ENCODE measurements at places on chromosomes 7 and 10.

- no peak for DNase-seq
Observed at GRCh38 chr7:114405427-114405826, 9.2 kb upstream of the FOXP2 start.

- no peak for DNase-seq
Observed at GRCh38 chr7:20458521-20458920, 127.8 kb downstream of the ITGB8 start.

- DNase-seq = no peak
Observed at GRCh38 chr10:61837755-61838171, 63.7 kb upstream of the ARID5B start.

DNA sequence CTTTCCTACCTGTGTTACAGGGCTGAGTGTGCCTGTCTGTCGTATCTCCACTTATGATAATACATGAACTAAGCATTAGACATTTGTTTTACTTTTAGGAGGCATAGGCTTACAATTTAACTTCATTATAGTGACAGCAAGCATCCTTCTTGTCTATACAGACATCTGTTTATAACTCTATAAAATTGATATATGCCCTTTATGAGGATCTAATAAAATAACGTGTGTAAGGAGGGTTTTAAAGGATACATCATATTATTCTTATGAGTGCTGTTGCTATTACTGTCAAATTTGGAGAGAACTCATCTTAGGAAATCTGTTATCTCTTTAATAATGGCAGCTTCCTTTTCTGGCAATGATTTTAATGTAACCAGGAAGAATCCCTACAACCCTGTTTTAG, 21.9 kb downstream of the THNSL1 start:
- DNase-seq = no peak

DNA sequence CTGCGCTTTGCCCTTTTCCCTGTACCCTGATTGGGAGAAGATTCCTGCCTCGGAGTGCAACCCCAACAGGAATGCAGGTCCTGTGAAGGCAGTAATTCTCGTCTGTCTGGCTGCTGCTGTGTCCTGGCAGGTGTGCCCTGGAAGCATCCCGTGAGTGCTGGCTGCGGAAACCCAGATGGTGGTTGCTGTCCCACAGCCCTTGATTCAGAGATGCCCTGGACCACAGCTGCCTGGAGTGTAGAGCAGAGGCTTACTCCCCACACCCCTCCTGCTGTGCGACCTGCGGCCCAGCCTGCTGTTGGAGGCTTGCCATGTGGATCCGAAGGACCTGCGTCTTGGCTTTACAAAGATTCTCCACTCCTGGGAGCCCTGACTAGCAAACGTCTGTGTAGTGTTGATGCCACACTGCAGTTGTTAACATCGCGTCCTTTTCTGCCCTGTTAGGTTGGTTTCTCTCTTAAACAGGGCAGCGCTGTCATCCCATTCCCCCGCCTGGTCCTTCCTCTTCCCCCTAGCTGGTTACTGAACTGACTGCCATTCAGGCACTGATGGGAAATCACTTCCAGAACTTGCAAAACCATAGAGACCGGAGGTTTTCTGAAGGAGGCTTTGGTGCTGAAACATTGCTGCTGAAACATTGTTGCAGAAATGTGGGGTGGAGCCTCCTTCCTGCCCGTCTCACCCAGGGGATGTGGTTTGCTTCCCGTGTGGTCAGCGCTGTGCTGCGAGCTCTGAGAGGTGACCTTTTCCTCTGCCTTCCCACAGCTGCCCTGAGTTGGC, 53.3 kb downstream of the DNAJB6 start:
- DNase-seq = no peak

- DNase-seq = no peak
Observed at GRCh38 chr10:90136731-90137316, 435.4 kb downstream of the KIF20B start.

GRCh38 chr10:77833792-77834191, 92.8 kb downstream of the DLG5 start:
- DNase-seq = no peak

GRCh38 chr7:29243910-29244655, 49.5 kb downstream of the CHN2 start:
- no peak for DNase-seq

DNA sequence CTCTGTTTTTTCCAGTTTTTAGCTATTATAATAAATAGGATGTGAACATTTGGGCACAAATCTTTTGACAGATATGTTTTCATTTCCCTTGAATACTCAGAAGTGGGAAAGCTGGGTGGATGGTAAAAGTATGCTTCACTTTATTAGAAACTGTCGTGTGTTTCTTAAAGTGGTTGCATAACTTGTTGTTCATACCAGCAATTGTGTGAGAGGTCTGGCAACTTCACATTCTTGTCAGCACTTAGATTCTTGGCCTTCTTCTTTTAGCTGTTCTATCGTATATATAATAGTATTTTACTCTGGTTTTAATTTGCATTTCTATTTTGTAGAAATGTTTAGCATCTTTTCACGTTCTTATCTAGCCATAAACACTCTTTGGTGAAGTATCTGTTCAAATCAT, 894.4 kb downstream of the KCNMA1 start:
- no peak for DNase-seq

GRCh38 chr7:143285470-143285778, 666 bp downstream of the TMEM139 start:
- DNase-seq = no peak

DNA sequence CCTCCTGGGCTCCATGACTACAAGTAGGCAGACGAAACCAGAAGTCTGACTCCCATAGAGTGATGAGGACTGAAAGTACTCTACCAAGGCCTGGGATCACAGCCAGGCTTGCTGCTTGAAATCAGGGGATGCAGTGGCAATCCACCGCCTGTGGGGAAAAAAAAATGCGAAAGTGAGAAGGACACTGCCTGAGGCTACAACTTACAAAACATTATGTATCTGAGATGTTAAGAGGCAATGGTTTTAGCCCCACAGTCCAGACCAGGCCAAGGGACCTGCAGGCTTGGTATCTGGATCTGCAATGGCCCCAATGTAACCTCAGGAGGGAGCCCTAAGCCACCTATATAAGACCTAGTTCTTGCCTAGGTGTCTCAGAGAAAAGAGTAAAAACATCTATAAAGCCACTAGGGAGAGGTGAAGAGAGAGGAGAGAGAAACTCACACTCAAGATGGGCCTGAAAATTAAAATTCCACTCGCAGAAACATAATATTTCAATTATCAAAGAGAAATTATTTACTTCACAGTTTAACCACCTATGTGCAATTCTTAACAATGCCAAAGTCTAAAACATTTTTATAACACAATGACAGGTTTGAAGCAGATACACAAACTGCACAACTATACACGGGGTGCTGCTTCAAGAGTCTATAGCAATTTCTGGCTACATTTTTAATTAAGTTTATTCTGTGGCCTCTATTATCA, 13.9 kb downstream of the DNAJC1 start:
- peak; percentile 22 for DNase-seq

DNA sequence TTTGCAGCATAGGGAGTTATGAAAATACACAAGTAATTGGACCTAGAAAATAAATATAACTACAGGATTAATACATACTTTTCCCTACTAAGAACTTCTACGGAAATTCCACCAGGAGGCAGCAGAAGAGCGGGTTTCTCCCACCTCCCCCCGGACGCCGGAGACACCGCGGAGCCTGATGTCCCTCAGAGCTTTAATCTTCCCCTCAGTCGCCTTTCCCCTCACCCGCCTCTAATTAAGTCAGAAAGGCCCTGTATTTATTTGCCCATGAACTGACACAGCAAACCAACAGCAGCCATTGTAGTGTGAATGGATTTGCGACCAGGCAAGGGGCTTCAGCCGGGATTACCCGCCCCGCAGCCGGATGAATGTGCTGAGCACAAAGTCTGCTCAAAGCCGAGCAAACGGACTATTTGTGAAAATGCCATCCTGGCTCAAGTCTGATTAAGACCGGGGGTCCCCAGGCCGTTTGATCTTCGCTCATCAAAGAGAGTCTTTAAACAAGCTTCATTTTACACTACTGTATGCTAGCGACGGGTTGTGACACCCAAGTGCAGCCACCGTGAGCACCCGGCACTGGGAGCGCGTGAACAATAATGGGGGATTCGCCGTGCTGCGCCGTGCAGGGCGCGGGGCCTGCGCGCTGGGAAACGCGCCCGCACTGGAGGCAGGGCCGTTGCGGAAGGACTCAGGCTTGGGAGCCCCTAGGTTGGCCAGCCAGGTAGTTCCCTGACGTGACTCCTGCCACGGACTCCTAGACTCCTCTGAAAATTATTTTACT, 5.6 kb upstream of the DKK1 start:
- DNase-seq = no peak

GRCh38 chr10:88386204-88386788, 196.8 kb downstream of the RNLS start:
- no peak for DNase-seq

- DNase-seq = no peak
Observed at GRCh38 chr10:99698504-99699080, 33.3 kb downstream of the COX15 start.

GRCh38 chr7:104650991-104651640, 322.7 kb downstream of the LHFPL3 start:
- DNase-seq = peak; percentile 41

DNA sequence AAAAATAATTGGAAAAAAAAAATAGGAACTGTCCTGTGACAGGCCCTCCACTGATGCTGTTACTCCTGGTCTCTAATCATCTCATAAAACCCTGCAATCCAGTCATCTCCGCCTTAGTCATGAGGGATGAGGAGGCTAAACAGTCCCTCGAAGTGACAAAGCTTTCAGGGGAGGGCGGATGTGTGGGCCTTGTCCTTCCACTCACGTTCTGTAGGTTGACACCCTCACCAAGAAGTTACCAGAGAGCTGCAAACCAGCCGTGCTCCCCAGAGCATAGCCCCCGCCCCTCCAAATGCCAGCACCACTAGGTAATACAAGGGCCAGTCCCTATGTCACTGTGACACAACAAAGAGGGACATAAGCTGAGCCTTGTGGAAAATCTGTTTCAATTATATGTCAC, 11.9 kb downstream of the COBL start:
- no peak for DNase-seq

- DNase-seq = no peak
Observed at GRCh38 chr10:93379731-93380575, 102.2 kb downstream of the MYOF start.

DNA sequence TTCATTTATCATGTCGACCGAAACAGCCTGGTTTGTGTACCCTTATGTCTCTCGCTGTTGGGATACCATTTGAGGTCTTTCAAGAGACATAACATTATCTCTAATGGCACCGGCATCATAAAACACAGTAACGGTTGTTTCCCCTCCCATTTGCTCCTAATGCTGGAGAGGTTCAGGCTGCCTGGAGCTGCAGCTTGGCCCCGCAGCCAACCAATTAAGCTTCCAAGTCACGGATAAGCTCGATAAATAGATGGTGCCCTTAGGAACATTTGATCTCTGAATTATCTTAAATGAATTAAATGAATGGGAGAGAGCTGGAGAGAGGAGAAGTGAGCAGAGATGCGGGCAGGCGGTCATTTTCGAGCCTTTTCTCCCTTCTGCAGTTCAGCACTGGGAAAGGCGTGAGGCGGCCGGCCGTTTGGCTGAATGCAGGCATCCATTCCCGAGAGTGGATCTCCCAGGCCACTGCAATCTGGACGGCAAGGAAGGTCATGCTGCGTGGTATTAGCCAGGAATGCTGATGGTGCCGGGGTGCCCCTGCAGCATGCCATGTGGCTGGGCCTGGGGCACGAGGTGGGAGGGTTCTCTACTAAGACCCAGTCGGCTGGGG, 12.6 kb downstream of the CPA4 start:
- no peak for DNase-seq

GRCh38 chr7:129421717-129422250, 12.4 kb upstream of the STRIP2 start:
- no peak for DNase-seq

DNA sequence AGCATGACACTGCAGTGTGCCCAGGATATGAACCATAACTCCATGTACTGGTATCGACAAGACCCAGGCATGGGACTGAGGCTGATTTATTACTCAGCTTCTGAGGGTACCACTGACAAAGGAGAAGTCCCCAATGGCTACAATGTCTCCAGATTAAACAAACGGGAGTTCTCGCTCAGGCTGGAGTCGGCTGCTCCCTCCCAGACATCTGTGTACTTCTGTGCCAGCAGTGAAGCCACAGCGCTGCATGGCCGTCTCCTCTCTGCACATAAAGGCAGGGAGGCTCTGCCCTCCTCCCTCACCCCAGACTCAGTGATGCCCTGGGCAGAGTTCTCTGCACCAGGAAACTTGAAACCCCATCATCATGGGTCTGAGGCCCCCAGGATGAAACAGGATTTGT, 70.7 kb upstream of the PRSS58 start:
- DNase-seq = no peak

- DNase-seq = no peak
Observed at GRCh38 chr7:78769481-78770101, 683.9 kb downstream of the MAGI2 start.

DNA sequence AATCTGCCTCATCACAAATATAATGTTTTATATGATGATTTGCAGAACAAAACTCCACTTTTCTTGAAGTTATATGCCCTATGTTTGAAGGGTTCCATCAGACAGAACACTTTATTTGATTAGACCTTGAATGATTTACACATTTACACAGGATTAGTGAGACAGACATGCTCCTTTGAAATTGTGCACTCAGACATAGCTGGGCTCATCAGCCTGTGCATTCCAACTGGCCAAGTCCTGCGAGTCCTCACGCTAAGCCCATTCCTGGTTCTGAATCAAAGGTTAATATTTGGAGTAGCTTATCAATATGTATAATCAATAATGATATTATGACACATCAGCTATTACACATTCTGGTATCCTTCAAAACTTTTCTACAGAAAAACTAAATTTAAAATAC, 173.6 kb downstream of the MBL2 start:
- no peak for DNase-seq

DNA sequence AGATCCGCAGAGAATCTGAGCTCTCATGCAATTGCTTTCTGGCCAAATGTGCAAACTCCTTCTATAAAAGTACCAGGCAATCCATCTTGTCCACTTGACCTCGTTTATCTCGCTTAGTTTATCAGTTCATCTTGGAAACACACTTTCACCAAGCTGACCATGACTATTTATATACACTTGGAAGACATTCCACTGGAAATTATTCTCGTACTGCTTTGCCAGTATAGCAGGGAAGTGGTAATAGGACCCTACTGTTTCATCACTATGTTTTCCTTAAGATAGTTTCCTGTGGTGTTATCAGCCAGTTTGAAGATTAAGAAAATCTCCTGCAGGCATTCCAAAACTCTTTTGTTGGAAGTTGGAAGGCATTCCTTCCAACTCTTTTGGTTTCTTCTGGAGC, 115.3 kb upstream of the FAM171A1 start:
- DNase-seq = no peak
